Aorta (tissue), 5 donors: ENCODE measurements at places on chromosomes 1 and 21. TPM values are rescaled to one million over a fixed set of nuclear protein-coding genes. Genes with fewer than 3 reads are reported as not detected.

CDA gene
- 5.3 TPM for total RNA-seq

NPL gene
- 16.1 TPM for total RNA-seq

CD84 gene
- 22.9 TPM for total RNA-seq

LINGO4 gene
- not detected for total RNA-seq

TTC22 gene
- total RNA-seq = 0.27 TPM

CDCA8 gene
- total RNA-seq = 1.2 TPM

ASB17 gene
- total RNA-seq = not detected

FOXD2 gene
- total RNA-seq = 2.7 TPM

PPM1J gene
- 4.3 TPM for total RNA-seq

LCE2A gene
- total RNA-seq = not detected

AGT gene
- total RNA-seq = 49.1 TPM

KRTAP19-3 gene
- not detected for total RNA-seq
